NCI-H2107 (cell line): ENCODE measurements at places on chromosomes 6 and 20.

DNA sequence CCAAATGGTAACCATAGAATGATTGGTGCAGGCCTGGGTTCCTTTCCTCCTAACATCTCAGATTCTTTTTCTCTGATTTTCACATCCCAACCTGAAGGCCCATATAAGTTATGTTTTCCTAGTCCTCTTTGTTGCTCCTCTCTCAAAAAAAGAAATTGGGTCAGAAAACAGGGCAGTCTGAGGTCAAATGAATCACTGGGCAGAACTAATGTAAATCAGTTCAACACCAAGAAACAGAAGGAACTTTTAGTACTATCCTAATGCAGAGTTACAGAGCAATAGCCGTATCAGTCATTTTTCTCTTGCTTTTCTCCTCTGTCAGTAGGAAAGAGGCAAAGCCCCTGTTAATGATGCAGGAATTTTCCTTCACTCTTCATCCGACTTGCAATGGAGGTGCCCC is 11.0 kb upstream of the TPD52L1 start:
- DNase-seq = no peak

GRCh38 chr6:154511791-154512190 is 1.3 kb upstream of the CNKSR3 start:
- no peak for DNase-seq

- no peak for DNase-seq
Observed at GRCh38 chr6:20918868-20919267, 384.6 kb downstream of the CDKAL1 start.

- no peak for DNase-seq
Observed at GRCh38 chr6:12648171-12648570, 68.4 kb upstream of the PHACTR1 start.

GRCh38 chr6:82072751-82073150 is 174.8 kb downstream of the IBTK start:
- no peak for DNase-seq

DNA sequence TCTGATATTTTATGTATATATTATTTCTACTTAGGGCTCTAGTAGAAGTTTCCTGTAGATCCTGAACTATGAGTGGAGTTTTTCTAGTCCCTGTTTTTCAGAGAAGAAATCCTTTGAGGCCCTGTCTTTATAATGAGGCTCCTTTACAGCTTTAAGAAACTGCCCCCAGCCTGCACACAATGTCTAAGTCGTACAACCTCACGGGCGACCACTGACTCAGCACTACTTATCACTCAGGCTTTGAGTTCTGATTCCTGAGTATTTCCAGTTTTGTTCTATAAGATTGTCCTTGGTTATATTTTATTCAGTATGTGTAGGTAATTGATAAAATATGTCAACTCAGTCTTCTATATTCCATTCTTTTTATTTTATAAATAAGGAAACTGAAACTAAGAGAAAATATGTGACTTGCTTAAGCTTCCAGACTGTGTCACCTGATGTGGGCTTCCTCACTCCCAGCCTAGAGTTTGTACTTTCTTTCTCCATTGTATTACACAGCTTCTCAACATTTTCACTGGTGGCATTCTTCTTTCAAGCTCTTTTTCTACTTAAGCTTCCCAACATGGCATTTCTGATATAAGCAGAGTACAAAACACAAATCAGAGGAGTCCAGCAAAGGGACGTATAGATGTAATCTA is 167.0 kb downstream of the TBX18 start:
- DNase-seq = no peak

DNA sequence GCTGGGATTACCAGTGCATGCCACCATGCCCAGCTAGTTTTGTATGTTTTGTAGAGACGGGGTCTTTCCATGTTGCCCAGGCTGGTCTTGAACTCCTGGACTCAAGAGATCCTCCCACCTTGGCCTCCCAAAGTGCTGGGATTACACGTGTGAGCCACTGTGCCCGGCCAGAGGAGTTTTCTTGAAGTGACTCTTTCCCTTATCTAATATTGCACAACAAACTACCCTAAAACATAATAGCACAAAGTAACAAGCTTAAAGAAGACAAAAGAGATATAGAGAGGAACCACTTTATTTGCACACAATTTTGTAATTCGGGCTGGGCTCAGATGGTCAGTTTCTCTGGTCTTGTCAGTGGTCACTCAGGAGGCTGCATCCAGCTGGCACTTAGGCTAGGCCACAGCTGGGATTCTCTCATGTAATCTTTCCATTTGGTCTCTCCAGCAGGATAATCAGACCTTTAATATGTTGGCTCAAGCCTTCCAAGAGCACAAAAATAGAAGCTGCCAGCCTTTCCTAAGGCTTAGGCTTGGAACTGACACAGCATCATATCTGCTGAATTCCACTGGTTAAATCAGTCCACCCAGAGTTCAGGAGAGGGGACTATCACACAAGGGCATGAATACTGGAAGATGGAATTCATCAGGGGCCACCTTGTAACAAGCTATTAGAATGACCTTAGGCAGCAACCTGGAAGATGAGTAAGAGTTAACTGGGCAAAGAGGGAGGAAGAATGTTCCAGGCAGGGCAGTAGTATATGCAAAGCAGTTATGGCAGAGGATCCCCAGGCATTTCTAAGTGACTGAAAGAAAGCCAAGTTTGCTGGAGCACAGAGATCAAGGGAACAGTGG is 56.7 kb upstream of the PNRC1 start:
- no peak for DNase-seq

GRCh38 chr20:58688840-58689239 is 3.8 kb upstream of the NPEPL1 start:
- no peak for DNase-seq

GRCh38 chr6:30836431-30836866 is 47.9 kb upstream of the DDR1 start:
- DNase-seq = no peak

- DNase-seq = no peak
Observed at GRCh38 chr20:60513141-60513540, 554.9 kb downstream of the CDH26 start.

- no peak for DNase-seq
Observed at GRCh38 chr6:122569230-122569771, 40.9 kb upstream of the PKIB start.

DNA sequence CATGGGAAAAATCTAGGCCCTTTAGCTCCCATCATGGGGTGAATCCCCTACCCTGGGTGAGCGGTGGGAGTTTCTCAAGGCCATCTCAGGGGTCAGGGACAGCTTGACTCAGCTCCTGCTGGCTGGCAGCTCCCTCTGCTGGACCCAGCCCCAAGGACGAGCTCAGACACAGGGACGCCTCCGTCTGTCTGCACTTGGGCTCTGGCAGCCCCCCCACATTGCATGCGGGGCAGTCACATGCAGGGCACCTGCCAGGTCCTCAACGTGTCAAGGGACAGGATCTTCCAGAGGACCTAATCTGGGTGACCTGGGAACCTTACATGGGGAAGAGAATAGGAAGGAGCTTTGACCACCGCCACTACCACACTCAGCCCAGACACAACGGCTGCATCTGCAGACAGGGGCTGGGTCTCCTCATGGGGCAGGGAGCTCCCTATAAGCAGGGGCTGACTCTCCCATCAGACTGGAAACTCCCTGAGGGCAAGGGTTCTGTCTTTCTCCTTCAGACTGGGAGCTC is 173.4 kb downstream of the MRPL14 start:
- no peak for DNase-seq

- DNase-seq = peak; percentile 68
Observed at GRCh38 chr6:21264288-21265033, 329.1 kb upstream of the SOX4 start.

GRCh38 chr6:160949531-160949930 is 42.0 kb upstream of the MAP3K4 start:
- no peak for DNase-seq

GRCh38 chr6:159908979-159909378 is 18.2 kb downstream of the MAS1 start:
- no peak for DNase-seq

DNA sequence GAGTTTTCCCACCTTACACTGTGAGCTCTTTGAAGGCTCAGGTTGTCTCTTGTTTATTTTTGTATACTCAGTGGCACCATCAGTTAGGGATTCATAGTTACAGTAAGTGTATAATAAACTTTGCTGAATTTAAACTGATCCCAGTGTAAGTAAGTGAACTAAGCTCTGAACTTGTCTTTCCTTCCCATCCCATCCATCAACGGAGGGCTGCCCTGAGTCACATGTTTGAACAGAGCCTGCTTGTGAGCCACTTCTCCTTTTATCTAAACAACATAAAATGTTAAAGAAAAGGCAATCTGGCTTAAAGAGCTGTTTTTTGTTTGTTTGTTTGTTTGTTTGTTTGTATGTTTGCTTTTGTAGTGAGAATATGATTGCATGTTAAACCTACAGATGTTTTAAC is 185.7 kb upstream of the MARCKS start:
- no peak for DNase-seq

DNA sequence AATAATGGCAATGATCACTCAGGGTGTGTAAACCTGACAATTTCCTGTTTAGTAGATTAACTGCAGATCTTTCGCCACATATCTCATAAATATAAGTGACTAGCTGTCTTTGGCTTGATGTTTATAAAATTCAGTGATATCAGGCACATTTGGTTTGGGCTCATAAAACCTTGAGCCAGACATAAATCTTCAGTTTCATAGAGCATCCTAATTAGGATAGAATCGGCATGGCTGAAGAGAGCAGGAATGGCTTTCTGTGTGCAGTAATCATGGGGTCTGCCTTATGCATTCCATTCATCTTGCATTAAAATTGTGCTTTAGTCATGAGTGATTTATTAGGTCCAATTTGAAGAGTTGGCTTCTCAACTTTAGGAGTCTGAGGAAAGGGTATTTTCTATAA is 27.2 kb downstream of the AIG1 start:
- no peak for DNase-seq

DNA sequence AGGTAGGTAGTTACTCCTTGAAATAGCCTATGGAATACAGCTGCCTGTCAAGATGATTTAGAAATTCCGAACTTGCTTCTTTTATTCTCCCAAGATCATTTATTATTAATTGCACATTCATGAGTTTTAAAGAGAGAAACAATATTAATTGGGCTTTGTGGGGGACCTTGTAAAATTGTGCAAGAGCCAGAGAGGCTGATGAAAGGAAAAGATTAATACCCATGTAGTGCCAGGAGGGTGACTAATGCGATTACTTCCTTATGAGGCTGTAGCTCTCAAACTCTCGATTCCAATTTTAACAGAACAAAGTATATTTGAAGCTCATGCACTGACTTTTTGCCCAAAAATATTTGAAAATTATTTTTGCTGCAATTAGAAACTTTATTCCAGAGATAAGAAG is 423.8 kb upstream of the ID4 start:
- DNase-seq = no peak

- peak; percentile 49 for DNase-seq
Observed at GRCh38 chr6:108835218-108835850, 12.9 kb upstream of the ARMC2 start.
